Iris pigment epithelial cell (primary cell): ENCODE measurements at places on chromosomes 4 and X.
A peak's percentile ranks its signal among the peaks of the same experiment; 100 is the strongest.

DNA sequence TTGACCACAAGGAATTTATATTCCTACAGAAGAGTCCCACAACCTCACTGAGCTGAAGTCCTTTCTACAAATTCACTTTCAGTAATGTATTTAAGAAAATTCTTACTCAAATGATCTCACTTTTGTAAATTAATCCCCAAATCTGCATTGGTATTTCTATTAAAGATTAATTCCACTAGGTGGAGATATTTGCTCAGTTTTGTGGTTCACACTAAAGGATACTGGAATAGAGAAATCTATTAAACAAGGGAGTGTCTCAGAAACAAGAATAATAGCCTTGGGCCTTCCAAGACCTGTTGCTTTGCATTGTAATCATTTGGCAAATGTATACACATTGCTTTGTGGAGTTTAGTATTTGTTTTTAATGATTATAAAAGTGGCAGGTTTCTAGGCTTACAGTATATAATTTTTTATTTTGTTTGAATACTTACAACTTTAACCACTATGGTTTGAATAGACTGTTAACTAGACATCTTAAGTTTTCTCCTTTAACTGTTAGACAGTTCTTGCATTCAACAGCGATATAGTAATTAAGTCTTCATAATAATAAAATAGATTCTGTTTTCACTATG is 25.9 kb downstream of the CFAP299 start:
- peak; percentile 16 for DNase-seq

- DNase-seq: peak; percentile 21
Measured at GRCh38 chrX:141924293-141924692, 20.6 kb downstream of the MAGEC1 start.

- no peak for DNase-seq
Measured at GRCh38 chr4:30460818-30461217, 259.4 kb upstream of the PCDH7 start.

DNA sequence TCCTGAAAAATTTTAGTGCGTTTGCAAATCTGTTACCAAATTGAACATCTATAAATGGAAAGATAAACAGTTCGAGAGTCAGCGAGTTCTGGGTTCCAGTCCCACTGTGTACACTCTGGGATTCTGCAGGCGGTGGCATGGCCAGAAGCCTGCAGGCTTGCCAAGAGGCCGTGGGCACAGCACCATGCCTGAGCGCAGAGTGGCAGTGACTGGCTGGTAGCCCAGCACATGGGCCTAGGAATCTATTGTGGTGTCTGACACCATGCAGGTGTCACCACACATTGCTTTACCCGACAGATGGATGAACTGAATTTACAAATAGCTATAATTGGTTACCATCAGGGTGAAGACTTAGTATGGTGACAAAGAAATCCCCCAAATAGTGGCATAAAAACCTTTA is 71.7 kb upstream of the TLR3 start:
- DNase-seq: no peak

GRCh38 chr4:99436462-99436861 is 1.3 kb upstream of the ADH7 start:
- no peak for DNase-seq

DNA sequence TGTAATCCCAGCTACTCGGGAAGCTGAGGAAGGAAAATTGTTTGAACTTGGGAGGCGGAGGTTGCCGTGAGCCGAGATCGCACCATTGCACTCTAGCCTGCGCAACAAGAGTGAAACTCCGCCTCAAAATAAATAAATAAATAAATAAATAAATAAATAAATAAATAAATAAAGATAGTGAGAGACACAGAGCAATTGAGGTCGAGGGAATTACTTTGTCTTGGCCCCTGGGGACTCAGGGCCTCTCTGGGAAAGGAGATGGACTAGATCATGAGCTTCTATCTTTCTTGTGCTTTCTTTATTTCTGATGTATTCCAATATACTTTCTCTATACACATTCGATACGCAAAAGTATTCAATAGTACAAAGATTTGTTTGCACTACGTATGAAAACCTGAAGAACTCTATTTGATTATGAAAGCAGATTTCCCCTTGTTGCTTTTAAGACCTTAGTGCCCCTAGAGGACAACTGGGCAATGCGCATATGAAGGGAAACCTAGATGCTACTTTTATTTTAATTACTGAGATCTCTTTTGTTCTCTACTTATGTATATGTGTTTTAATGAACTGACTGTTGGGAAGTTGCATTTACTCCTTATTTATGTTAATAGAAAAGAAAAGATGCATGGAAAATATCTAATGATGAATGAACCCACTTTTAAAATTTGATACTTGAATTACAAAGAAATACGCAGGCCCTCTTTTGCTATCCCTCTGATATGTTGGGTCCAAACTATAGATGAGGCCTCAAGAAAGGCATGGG is 12.8 kb upstream of the ELOVL6 start:
- peak; percentile 65 for DNase-seq

DNA sequence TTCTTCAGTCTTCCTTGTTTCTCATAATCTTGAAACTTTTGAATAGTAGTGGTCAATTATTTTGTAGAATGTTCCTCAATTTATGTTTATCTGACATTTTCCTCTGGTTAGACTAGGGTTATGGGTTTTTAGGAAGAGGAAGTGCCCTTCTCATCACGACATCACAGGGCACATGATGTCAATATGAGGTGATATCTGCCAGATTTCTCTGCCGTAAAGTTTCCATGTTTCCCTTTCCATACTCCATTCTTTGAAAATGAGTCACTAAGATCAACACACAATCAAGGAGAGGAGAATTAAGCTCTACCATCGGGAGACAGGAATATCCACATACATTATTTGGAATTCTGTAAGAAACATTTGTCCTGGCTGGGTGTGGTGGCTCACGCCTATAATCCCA is 28.4 kb downstream of the RP2 start:
- DNase-seq: peak; percentile 38

DNA sequence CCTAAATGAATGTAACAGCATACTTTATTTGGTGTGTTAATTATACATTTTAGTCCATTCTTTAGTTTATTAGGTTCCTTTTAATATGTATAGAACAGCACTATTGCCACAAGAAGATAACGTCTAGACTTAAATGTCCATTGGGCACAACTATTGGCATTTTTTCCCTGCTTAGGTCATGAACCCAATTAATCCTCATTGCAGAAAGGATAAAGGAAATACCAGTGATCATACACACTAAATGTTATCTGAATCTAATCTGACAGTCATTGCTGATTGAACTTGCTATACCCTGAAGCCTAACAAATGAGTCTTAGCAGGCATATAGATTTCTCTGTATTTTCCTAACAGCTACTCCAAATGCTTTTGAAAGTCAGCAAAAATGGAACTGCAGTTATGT is 2250.0 kb upstream of the AGA start:
- no peak for DNase-seq

DNA sequence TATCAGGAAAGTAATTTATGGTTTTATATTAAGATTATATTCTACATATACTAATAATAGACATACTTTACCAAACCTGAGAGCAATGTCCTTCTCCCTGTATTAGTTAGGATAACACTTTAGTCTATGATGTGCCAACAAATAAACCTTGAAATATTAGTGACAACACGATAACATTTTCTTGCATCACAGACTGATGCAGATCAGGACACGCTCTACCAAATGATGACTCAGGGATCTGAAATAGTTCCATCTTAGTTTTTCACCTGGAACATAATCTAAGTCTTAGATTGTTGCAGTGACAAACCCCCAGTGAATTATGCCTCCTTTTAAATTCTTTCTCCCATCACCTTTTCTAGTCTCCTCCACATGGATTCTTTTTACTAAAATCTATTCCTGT is 214.2 kb downstream of the CLCN4 start:
- no peak for DNase-seq

- DNase-seq: no peak
Measured at GRCh38 chrX:2483398-2484060, 17.2 kb downstream of the DHRSX start.

DNA sequence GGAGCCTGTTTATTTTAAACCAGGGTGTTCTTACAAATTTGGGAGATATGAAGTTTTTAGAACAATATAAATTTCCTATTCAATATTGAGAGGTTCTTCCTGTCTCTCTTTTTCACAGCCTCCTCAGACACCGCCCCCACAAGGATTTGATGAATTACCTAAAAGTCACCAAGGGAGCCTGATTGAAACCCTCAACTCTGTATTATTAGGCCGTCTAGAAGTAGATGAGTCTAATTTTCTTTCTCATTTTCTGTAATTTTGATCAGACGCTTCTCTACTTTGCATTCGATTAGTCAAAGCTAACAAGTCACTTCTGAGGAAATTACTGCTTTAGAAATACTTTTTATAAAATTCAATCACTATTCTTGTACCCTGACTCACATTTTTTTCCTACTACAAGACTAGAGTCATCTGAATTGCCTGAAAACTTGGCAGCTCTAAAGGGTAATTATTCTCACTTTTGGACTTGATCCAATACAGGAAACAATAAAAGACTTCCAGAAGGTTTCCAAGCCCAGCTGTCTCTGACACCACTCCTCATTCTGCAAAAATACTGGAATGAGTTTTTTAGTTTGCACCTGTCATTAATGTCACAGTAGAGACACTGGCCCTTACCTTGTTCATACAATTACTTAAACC is 111.2 kb downstream of the ELOVL6 start:
- peak; percentile 87 for DNase-seq

DNA sequence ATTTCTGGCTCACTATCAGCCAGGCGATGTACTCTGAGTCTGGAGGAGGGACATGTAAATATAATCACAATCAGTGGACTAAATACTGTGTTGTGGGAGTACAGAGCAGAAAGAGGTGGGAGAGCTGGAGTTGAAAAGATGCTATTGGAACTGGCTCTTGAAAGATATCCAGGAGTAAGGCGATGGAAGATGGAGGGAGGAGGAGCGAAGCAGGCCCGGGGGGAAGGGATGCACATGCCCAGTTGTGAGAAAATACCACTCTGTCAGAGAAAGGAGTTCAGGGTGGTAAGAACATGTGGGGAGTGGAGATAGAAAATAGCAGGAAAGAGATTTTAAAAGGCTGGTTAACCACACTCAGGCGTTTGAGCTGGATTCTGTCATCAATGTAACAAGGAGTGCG is 216.9 kb upstream of the ETNPPL start:
- DNase-seq: no peak

- no peak for DNase-seq
Measured at GRCh38 chr4:156948738-156949137, 22.9 kb downstream of the PDGFC start.

DNA sequence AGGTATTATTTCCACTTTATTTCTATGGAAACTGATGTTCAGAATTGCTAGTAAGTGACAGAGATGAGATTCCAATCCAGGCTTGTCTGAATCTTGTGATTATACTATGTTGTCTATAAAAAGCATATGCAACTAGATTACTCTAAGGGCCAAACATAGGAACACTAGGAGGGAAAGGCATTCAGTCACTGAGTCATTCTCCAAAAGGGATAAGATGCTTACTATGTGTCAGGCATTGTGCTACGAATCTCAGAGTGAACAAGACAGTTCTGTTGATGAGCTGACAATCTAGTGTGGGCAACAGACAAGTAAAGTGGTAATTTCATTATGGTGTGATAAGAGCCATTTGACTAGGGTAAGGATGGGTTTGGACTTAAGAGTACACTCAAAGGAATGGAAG is 77.2 kb downstream of the RASL11B start:
- DNase-seq: no peak

DNA sequence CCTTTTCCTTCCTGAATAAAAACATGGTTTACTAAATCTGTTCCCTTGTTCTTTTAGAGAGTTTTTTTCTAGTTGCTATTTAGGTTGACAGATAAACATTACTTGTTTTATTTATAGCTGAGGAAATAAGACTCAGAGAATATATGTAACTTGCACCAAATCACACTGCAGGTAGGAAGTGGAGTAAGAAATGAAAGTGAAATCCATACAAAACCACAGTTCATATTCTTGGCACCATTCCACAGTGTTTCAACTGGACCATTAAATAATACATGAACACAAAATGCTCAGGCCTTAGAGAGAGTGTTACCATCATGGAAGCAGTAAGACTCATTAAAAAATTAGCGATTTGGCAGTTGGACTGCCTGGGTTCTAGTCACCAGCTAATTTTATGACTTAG is 326.9 kb upstream of the SLIT2 start:
- DNase-seq: peak; percentile 75

GRCh38 chr4:4320951-4321714 is 31.1 kb downstream of the ZBTB49 start:
- DNase-seq: no peak

- no peak for DNase-seq
Measured at GRCh38 chr4:165060938-165061337, 7.3 kb downstream of the TRIM75 start.

GRCh38 chrX:99117011-99117410 is 1293.1 kb downstream of the PCDH19 start:
- no peak for DNase-seq

- DNase-seq: no peak
Measured at GRCh38 chrX:136766785-136767103, 14.0 kb downstream of the ARHGEF6 start.

DNA sequence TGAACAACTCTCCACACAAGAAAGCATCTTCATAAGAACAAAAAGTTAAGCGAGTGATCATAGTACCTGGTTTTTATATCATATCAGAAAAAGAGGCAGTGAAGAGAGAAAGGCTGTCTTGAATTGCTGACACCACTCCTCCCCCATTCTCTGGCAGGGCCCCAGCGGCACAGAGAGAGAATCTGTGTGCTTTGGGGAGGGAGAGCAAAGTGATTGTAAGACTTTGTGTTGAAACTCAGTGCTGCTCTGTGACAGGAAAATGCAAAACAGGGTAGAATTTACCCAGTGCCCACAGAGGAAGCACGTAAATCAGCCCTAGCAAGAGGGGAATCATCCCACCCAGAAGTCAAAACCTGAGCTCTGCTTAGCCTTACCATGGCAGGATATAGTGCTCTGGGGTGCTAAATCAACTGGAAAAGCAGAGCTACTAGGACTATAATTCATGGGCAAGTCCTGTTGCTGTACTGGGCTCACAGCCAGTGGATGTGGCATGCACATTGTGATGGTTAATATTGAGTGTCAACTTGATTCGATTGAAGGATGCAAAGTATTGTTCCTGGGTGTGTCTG is 174.6 kb downstream of the PRR32 start:
- no peak for DNase-seq

GRCh38 chrX:82703551-82703950 is 804.5 kb upstream of the POU3F4 start:
- peak; percentile 9 for DNase-seq

DNA sequence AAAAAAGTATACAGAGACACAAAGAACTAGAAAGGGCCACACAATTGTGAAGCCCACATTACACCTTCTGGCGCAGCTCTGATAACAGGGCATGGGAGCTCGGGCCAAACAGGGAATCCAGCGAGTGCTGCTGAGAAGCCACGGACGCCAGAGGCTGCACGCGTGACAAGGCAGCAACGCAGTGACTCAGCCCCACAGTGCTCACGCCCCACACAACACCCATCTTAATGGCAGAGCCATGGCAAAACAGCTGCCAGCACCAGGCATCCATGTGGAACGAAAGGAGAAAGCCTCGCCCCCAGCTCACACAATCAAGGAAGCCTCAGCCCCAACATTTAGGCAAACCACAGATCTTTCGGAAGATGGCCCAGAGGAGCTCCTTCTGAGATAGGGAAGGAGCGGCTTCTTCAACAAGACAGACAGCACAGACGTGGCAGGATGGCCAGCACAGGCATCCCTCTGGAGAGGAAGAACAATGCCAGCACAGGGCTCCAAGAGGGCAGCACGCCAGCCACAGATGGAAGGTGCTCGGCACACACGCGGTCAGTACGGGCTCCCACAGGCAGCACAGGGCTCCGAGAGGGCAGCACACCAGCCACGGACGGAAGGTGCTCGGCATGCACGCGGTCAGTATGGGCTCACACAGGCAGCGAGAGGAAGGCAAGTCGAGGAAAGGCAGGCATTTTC is 33.1 kb downstream of the GAK start:
- DNase-seq: no peak
